SIG-M5 (cell line): ENCODE measurements at places on chromosomes 13 and 19.

DNA sequence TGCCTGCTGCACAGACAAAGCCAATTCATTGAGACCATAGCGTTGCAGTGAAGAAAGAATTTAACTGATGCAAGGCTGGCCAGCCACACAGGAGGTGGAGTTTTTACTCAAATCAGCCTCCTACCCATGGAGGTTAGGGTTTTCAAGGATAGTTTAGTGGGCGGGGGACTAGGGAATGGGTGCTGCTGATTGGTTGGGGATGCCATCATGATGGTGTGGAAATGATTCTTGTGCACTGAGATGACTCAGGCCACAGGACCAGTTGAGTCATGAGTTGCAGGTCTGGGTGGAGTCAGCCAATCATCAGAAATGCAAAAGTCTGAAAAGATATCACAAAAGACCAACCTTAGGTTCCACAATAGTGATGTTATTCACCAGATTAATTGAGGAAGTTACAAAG, 359.6 kb downstream of the FOXO1 start:
- DNase-seq: no peak

GRCh38 chr13:46387064-46387851, at the start of gene RUBCNL:
RUBCNL (minus strand) TSS chr13:46387252; CDS start chr13:46372475, 14,777 bp downstream.
- no peak for DNase-seq

- DNase-seq: no peak
Measured at GRCh38 chr19:39951686-39952085, 17.3 kb upstream of the FCGBP start.

DNA sequence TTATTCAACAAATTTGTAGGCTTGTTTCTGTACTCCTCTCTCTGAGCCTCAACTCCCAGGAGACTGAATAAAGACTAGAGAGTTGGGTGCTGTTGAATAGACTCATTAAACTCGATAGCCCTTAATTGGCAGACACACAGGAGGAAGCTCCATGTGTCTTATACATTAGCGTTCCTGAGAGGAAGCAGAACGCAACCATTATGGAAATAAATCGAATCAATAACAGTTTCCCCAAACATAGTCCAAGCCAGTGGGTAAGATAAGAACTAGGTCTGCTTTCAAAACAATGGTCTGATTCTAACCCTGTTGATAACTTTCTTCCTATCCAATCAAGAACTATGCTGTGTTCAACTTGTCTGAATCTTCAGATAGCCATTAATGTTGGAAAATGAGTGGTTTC, 118.1 kb upstream of the FNDC3A start:
- DNase-seq: no peak

GRCh38 chr13:50951366-50951765, 41.8 kb downstream of the RNASEH2B start:
- DNase-seq: no peak

DNA sequence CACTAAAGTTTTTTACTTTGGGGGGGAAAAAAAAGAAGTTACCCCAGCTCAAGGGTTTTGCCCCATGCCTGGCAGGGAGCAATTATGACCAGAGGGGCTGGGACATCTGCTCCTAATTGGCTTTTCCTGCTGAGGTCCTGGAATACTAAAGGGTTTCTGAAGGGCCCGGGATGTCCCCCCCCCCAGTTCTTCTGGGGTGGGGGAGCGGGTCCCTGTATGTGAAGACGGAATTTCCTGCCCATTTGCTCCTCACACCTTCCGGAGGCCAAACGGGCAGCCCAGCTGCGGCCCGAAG, 1.1 kb upstream of the DLL3 start:
- no peak for DNase-seq

DNA sequence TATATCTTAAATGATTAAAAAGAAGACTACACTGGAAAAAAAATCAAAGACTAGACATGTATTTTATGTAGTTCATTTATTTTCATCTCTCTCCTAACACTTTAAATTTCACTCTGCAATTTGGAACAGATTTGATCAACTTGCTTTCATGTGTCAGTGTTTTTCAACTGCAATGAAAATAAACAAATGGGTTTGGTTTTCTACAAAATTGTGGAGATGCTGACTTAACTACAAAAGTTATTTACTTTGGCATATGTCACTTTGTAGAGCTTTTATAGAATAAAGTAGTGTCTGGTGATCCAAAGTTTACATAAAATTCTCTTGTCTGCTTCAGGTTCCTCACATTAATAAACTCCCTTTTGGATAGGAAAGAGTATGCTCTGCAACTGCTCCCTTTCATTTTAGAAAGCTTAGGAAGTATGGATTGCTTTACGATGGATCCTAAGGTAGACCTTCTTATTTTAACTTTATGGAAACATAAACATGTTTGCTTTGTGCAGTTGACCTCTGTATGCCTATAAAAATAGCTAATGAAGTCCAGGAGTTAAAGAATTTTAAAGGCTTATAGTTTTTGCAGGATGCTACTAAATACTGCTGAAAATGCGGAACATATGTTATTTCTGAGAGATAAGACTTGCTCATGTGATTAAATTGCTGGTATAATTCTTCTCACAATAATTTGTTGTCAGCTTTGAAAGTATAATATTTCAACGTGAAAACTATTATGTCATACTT, 815.9 kb downstream of the PCDH9 start:
- no peak for DNase-seq

GRCh38 chr19:10776900-10777650, 58.9 kb downstream of the TMED1 start:
- DNase-seq: no peak

DNA sequence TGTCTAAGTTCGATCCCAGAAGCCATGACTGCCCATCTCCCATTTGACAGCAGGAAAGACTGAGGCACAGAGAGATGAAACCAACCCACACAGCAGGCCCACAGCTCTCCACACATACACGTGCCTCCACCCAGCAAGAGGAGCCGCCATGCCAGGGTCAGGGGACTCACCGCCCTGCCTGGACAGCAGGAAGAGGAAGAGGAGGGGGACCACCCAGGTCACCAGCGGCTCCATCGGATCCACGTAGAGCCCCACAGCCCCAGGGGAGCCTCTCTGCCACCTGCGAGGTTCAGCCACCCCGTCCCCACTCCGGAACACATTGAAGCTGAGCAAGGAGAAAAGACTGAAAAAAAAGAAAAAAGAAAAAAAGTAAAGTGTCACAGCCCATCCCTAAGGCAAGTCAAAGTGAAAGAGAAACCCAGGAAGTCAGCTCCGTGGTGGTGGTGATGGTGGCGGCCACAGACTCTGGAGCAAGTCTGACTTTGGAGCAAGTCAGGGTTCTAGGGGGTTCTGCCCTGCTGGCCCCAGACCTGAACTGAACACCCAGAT, at the start of gene IL12RB1:
Gene IL12RB1 (minus strand): TSS at position 345 of the 549 bp plus-strand sequence. CDS start 111 bp downstream, at position 234.
- DNase-seq: no peak

DNA sequence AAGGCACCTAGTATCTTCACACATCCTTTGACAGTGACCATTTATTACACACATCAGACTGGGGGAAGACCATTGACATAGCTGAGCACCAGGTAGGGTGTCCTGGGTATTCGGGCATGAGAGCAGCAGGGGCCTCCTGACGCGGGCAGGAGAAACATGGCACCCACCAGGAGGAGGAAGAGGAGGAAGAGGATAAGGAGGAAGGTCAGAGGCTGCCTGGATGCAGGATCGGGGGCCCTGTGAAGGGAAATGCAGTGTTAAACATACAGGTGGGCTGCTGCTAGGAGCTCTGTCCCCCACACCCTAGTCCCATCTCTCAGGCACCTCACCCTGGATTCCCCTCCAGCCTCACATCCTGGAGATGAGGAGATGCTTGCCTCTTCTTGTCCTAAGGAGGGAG, 5.3 kb downstream of the SYNE4 start:
- DNase-seq: no peak

DNA sequence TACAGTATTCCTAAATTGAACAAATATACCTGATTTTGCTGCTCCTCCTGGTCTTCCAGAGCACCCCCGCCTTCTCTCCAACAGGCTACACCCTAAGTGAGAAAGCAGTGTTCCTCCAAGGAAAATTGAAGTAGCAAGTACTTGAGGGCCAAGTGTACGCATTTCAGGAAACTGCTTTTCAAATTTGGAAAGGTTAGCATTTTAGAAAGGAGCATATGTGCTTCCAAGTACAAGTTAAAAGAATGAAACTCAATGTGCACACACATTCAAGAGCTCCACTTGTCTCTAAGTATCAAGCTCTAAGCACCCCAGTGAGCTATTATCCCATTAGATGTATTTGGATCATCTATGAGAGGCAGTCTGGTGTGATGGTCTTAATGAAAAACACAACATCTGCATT, 25.8 kb downstream of the LHFPL6 start:
- DNase-seq: no peak

DNA sequence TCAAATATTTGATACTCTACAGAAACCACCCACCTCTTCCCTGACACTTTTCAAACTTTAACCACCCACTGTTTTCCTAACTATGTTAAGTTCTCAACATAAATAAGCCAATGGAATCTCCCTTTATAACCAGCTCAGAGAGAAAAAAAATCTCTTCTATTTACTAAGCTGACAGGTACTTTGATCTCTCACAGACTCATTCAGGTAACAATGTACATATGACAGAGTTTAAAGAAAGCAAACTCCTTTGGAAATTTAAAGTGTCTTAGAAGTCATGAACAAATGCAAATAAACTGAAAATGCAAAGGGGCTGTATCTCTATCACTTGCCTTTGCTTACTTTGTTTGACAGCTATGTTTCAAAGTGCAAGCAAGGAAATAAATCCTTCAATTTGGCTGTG, 109.3 kb downstream of the KLF12 start:
- DNase-seq: no peak

DNA sequence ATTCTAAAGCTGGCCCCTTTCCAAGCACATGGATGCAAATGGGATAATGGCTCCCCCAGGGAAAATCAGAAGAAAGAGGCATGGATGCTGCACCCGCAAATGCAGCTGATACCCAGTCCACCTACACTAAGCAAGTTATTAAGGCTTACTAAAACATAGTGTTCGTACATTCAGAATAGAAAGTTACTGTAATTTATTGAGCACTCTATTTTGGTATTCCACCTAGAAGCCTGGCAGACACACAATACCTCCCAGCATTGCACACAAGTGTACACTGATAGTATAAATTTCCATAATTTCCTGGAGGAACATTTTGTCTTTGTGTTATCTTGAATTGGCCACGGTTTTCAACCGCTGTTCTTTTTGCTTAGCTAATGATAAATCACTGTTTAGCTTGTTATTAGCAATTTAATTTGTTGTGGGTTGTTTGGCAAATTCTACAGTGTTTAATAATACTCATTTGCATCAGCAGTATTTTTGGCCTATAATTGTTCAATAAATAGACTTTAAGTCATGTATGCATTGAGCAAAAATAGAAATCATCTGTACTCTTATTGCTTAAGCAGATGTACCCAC, 94.5 kb upstream of the MRI1 start:
- DNase-seq: no peak

DNA sequence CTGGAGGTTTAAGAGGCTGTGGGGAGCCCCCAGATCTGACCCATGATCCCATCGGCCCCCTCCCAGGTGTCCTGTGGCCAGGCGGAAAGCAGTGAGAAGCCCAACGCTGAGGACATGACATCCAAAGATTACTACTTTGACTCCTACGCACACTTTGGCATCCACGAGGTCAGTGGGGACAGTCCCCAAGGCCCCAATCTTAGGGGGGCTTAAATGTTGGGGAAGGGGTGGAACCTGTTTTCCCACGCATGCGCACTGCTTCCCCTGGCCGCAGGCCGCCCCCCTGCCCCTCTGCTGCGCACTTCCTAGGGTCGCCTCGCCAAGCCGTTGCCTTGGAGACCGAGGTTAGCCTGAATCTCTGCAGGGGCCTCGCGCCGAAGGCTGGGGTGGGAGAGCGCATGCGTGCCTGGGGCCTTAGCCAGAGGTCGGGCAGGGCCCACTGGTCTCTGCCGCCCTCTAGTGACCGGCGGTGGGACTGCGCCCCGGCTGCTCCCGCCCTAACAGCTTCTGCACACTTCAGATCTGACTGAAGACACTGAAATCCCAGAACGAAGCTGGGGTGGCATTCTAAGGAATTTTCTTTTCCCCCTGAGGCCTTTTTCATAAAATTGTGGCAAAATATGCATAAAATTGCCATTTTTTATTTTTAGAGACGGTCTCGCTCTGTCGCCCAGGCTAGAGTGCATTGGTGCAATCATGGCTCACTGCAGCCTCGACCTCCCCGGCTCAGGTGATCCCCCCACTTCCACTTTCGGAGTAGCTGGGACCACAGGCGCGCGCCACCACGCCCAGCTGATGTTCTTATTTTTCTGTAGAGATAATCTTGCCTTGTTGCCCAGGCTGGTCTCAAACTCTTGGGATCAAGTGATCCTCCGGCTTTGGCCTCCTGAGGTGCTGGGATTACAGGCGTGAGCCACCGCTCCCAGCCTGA, 3.6 kb downstream of the PRMT1 start:
- DNase-seq: no peak

DNA sequence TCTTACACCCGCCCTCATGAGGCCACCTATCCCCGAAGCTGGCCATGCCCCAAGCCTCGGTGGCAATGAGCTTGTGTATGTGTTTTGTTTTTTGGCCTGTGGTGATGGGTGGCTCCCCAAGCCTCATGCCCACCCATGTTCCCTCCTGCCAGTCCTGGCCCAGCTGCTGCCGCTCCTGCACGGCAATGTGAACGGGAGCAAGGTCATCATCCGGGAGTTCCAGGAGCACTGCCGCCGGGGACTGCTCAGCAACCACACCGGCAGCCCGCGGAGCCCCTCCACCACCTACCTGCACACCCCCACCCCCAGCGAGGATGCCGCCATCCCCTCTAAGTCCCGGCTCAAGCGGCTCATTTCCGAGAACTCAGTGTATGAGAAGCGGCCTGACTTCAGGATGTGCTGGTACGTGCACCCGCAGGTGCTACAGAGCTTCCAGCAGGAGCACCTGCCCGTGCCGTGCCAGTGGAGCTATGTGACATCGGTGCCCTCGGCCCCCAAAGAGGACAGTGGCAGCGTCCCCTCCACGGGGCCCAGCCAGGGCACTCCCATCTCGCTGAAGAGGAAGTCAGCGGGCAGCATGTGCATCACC, 24.6 kb downstream of the UBXN6 start:
- no peak for DNase-seq

- no peak for DNase-seq
Measured at GRCh38 chr13:43196086-43196621, 172.8 kb downstream of the DNAJC15 start.

- no peak for DNase-seq
Measured at GRCh38 chr19:31326329-31327028, 22.8 kb downstream of the TSHZ3 start.

DNA sequence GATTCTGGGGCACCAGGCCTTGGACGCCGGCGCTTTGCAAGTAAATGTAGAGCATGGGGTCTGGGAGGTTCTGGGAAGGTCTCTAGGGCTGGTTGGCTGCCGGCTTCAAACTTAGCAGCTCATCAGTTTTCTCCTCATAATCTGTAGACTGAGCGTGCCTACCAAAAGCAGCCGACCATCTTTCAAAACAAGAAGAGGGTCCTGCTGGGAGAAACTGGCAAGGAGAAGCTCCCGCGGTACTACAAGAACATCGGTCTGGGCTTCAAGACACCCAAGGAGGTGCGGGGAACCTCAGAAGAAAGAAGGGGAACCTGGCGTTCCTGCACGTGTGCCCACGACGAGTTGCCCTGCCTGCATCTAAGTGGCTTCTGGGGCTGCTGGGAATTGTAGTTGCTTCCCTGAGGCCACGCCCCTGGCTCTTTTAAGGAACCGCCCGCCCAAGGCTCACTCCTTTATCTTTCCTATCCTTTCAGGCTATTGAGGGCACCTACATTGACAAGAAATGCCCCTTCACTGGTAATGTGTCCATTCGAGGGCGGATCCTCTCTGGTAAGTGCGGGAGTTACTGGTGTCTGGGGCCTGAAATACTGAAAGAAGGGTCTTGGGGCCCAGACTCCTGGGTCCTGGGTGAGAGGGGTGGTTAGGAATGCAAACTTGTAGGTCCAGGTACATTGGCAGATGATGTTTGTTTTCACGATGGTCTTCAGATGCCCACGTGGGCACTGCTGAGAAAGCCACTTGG, 984 bp downstream of the RPS11 start:
- DNase-seq: peak; percentile 59
